Breast epithelium (tissue), 4 donors: ENCODE measurements at places on chromosomes 7 and 10. TPM values are rescaled to one million over a fixed set of nuclear protein-coding genes. Genes with fewer than 3 reads are reported as not detected.
A peak's percentile ranks its signal among the peaks of the same experiment; 100 is the strongest.

VPS50 gene
- total RNA-seq, result 20.3 TPM

ZCCHC24 gene
- total RNA-seq, result 48.8 TPM

INPP5A gene
- 38.7 TPM for total RNA-seq

DNA sequence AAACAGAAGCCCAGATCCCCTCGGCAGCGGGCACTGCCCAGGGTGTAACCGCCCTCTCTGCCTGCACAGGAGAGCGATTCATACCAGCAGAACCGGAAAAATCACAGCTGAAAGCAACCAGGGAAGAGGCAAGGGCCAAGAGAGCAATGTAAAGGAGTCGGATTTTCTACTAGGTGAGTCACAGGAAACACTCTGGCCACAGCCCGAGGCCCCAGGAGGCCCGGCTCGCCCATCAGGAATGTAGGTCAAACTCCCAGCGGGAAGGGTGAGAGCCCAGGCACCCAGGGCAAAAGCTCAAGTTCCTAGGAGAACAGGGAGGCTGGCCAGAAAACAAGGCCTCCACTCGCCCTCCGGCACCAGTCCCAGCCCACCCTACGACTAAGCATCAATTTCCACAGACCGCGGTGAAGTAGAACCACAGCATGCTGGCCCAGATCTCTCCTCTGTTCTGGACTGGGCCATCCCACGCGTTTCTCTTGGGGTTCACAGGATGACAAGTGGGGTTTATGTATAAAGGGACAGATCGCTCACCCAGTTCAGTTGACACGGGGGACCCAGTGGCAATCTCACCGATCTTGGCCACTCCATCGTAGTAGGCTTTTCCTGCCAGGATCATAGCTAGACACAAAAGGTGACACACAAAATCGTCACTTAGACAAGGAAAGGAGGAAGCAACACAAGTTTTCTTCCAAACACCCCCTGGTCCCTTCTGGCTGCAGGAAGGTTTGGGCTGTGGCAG, 46.2 kb downstream of the BAIAP2L1 start:
- DNase-seq, result peak; percentile 46

- no peak for DNase-seq
Measured at GRCh38 chr10:96794836-96795733, 37.0 kb upstream of the LCOR start.

ATOH7 gene
- 0.64 TPM for total RNA-seq

GRCh38 chr7:8125680-8126444, 136.1 kb downstream of the ICA1 start:
- no peak for DNase-seq

GRCh38 chr10:1615186-1615954, 122.0 kb downstream of the ADARB2 start:
- DNase-seq, result no peak

HOXA5 gene
- 11.5 TPM for total RNA-seq

GRCh38 chr7:45076946-45077345, 11.8 kb downstream of the NACAD start:
- no peak for DNase-seq
